Activated gamma-delta T cell treated with anti-CD3 and anti-CD28 coated beads, Interleukin-2, amount 50 U/mL, for 16 hours (primary cell): ENCODE measurements at places on chromosomes 5 and 9.

DNA sequence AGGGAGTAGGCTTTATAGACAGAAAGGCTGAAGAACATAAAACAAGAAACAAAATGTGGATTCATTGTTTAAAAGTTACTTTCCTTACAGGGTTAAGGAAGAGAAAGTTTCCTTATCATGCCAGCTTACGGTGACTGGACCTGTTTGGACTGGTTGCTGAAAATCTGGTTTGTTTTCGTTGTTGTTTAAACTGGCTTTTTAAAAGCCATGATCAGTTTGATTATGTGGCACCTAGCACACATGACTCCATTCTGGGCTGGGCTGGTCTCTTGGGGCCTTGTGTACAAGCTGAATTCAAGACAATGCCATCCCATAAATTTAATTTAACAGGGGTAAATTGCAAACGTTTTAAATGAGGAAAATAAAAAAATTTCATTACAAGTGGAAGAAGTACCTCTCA, 18.4 kb upstream of the ZNF474 start:
- DNase-seq, result no peak

DNA sequence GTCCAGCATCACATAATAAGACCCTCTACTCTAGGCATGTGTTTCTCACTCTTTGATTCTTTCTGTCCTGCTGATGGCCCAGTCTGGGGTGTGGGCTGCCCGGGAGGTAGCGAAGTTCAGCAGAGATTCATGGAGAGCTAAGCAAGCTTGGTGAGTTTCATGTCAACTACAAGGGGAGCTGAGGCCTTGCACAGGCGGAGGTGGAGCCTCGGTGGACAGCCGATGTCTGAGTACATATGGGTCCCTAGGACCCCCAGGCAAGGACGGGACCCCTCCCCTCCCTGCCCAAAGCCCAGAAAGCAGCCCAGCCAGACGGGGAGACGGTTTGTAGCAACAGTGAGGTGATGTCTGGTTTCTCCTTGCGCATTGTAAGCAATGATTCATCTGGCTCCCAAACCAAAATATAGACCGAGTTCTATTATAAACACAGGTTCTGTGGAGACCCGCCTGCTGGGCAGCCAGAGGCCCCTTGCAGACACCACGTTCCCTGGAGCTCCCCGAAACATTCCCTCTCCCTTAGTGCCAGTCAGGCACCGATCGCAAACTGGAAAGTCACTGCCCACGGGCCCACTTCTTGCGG, 45.5 kb downstream of the COL27A1 start:
- DNase-seq, result no peak

DNA sequence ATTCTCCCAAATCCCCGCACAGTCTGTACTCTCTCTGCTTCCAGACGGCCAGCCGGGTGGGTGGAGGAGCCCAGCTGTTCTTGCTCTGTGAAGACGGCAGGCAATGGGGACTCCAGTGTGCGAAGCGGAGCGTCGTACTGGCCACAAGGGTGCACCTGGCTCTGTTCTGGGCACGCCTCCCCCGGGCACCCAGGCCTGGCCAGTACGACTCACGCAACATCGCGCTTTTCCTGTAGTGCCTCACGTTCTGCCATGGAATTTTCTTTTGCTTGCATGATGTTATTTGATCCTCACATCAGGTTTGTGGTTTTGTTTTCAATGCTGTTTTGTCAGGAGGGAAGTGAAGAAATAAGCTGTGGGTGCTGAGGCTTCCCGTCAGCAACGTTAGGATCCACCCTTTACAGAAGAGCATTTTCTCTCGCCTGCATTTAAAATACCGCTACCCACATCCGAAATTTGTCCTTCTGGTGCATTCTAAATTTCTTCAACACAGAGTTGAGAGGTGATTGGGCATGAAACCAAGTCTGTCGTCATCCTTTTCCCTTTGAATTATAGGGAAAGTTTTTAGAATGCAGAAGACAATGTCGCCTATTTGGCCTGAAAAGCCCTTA, 311.7 kb downstream of the TRIM36 start:
- no peak for DNase-seq

- no peak for DNase-seq
Measured at GRCh38 chr9:25003686-25004085, 458.0 kb upstream of the IZUMO3 start.

DNA sequence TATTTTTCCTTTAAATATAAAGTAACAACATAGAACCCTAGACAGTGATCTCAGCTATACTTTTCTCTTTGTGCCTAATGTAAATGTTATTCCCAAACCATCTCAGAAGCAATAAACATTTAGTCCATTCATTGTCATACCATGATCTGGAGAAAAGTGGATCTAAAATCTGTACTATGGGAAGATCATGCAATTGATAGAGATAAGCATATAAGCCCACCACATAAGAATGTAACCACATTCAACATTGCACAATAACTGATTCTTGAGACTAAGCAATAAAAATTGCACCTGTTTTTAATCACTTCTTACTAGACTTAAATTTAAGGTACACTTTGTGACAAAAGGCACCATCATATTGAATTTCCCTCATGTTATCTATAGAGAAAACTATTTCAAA, 1403.0 kb upstream of the C9orf72 start:
- no peak for DNase-seq

DNA sequence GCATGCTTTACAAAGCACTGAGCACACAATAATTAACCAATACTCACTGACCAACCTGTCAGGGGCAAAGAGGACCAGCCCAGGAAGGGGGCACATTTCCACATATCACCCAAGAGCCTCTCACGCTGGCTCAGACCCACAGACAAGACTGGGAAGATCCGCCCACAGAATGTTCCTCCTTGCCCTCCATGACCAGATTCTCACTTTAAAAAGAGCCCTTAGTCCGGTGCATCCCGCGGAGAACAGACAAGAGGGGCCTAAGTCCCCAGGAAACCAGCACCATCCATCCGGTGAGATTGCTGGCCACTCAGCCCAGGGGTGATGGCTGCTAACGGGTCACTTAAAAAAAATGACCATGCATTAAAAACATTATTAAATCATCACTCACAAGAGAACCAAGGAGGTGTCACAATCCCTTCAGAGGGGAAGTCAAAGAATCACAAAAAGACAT, 32.9 kb downstream of the SEMA4D start:
- DNase-seq, result no peak

GRCh38 chr5:61098251-61098995, 63.8 kb downstream of the SMIM15 start:
- no peak for DNase-seq

GRCh38 chr9:95954940-95955339, 79.4 kb downstream of the ERCC6L2 start:
- DNase-seq, result no peak

GRCh38 chr5:122730037-122730436, 44.8 kb upstream of the SNX2 start:
- DNase-seq, result no peak

DNA sequence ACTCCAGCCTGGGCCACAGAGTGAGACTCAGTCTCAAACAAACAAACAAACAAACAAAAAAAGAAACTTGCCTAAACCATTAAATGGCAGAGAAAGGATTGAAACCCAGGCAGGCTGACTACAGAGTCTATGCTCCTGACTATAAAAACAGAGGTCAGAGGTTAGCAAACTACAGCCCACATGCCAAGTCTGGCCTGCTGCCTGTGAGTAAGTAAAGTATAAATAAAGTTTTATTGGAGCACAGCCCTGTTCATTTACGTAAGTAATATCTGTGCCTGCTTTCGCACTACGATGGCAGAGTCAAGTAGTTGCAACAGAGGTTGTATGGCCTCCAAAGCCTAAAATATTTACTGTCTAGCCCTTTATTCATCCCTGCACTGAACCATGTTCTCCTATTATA, 11.6 kb downstream of the POLR1E start:
- DNase-seq, result no peak

DNA sequence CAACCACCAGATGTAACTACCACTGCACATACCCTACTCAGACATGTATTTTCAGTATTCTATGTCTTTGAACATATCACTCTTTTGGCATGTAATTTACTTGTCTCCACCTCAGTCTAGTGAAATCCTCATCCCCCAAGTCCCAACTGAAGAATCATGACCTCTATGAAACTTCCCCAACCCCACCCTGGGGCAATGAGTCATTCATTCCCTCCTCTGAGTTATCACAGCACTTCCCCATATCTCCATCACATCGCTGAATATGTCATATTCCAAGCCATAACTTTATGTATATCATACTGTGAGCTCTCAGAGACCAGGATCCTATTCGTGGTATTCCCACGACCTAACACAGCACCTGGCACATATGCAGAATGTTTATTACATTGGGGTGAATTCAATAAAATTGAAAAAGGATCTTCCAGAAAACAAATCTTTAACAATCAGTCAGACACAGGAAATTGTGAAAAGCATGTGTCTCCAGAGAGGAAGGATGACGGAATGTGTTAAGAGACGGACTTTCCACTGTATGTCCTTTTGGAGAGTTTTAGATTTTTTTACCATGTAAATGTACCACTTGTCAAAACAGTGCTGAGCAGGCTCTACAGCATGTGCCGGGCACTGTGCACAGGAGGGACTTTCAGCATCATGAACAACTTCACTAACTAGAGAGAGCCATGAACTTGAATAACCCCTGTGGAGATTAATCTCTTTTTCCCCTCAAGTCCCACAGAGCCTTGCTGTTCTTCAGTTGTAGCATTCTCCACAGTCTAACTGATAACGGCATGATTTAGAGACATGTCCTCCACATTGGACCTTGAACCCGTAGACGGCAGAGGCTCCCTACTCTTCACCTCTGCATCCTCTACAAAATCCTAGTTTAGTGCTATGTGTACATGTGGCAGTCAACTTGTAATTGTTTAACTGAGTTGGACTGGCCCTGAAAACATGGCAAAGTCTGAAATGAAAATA, 213.5 kb downstream of the GLIS3 start:
- DNase-seq, result no peak

- DNase-seq, result no peak
Measured at GRCh38 chr9:92206488-92206887, 87.0 kb downstream of the IARS1 start.

GRCh38 chr5:140015706-140016105, 27.4 kb downstream of the NRG2 start:
- no peak for DNase-seq

- DNase-seq, result no peak
Measured at GRCh38 chr5:12691330-12691729, 787.1 kb upstream of the CTNND2 start.

- DNase-seq, result no peak
Measured at GRCh38 chr9:82763656-82764055, 299.3 kb downstream of the RASEF start.

- DNase-seq, result no peak
Measured at GRCh38 chr9:6188466-6188865, 27.1 kb upstream of the IL33 start.

GRCh38 chr5:125717209-125717608, 706.0 kb upstream of the GRAMD2B start:
- DNase-seq, result no peak

DNA sequence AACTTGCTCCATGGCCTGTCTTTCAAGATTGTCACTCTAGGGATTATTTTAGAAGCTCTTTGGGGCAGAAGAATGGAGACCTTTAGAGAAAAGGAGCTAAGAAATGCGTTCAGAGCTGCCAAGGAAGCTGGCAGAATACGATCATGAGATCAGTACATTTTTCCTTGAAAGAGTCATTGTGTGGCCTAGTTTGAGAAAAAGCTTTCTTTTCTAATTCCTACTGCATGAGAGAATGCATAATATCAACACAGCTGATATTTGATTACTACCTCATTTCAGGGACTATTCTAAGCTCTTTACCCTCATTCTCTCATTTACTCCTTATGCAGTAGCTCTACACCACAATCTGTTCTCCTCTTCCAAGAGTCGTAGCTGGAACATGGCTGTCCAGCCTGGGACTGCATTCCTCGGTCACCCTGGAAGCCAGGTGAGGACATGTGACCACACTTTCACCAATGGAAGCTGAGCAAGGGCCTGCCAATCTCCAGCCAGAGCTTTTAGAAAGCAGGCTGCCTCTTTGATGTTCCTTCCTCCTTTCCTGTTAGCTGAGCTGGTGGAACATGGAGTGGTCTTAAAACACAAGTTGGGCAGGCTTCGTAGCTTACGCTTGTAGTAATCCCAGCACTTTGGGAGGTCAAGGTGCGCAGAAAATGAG, 99.3 kb upstream of the LHFPL2 start:
- DNase-seq, result no peak

DNA sequence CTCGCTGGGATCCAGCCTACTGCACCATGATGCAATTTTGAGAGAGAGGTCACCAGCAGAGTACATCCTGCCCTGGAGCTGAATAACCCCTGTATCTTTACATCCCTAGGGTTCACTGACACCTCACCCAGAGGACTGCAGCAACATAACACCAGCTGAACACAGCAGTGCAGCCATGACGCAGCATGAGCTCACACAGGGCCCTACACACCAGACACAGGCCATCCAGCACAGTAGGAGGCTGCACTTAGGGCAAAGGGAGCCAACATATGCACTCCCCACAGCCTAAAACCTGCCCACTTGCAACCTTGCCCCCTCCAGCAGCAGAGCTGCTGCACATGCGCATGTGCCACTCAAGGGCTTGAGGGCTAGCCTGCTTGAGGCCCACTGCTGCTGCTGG, 157.3 kb upstream of the SMARCA2 start:
- no peak for DNase-seq

DNA sequence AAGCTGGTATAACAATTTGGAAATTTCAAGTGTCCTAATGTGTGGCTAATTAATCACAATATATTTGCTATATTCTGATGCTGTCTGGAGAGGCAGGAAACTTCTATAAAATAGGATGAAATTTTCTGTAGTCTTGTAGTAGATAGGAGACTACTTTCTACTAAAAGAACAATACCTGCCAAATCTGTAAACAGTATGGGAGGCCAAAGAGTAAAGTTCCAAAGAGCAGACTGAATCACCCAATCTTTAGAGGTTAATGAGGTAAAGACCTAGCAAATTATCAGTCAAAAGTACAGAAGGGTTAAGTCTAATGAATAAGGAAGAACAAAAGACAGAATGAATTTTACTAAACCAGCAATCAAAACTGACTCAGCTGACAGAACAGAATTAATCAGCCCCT, 52.4 kb upstream of the RGS7BP start:
- DNase-seq, result no peak

GRCh38 chr5:43033841-43034590, 6.1 kb downstream of the ANXA2R start:
- no peak for DNase-seq

DNA sequence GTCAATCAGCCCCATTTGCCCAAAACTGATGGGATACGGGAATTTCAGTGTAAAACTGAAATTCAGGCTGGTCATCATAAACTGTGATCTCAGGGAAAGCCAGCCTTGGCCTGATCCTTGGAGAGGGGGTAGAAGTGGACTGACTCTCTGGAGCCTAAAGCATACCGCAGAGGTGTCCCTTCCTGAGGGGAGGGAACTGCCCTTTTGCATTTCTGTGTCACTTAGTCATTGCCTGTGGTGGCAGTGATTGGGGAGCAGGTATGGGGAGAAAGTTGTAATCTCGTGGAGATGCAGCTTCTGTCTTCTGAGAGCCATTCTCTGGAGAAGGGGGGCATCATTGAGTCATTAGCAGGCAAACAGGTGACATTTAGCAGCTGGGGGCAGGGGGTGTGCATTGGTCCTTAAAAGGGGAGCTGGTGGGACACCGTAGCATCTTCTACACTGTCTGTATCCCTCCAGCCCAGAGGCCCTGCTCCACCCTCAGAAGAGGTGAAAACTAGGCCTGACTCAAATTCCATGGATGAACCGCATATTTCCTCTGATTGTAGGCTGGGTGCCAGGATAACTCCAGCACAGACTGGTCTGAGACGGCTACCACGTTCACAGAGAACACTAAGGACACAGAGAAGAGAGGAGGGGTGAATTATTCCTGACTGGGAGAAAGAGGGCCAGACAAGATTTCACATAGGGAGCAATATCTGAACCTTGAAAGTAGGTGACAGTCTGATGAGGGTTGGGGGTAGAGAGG, 143.3 kb downstream of the SEC61B start:
- DNase-seq, result no peak
